ENCODE measurements at places on chromosomes 5 and 9.

DNA sequence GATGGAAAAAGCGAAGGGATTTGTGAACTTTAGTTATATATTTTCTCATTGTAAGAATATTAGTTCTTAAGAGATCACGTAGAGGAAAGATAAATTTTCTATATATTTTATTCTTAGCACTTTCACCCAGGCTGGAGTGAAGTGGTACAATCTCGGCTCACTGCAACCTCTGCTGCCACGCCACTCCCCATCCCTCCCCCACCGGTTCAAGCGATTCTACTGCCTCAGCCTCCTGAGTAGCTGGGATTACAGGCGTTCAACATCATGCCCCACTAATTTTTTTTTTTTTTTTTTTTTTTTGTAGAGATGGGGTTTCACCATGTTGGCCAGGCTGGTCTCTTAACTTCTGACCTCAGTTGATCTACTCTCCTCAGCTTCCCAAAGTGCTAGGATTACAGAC lies 42.6 kb downstream of the RAB24 start:
- no peak for DNase-seq

- no peak for DNase-seq
Observed at GRCh38 chr9:110266795-110267194, 10.5 kb upstream of the TXN start.

GRCh38 chr5:169650701-169651331 lies 13.7 kb downstream of the DOCK2 start:
- peak; percentile 69 for DNase-seq

- DNase-seq, result no peak
Observed at GRCh38 chr5:143980506-143980905, 168.5 kb downstream of the HMHB1 start.

- no peak for DNase-seq
Observed at GRCh38 chr5:32828492-32828891, 117.4 kb downstream of the NPR3 start.

DNA sequence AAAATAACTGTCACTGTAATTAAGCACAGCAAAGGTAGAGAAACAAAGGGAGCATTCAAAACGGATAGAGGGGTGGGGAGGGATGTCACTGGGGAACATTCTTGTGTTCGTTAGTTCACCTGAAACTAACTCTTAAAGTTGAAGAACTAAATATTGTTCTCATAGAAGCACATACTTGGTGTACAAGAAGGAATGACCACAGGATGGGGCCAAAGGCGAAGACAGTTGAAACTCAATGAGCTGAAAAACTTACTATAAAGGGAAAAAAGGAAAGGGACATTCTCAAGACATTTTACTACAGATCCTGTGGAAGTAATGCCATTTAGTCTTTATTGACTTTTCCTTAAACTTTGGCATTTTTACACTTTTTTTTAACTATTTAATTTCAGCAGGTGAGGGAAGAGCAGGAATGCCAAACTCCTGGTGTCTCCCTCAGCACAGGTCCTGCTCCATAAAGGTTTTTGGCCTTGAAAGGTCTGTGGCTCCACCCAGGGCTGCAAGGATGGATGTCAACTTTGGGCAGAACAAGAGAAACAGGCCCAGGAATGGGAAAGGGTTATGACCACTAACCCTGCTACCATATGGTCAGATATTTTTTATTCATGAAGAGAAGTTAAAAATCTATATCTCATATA lies 197.6 kb upstream of the RASA1 start:
- peak; percentile 74 for DNase-seq

- DNase-seq, result no peak
Observed at GRCh38 chr5:139901986-139902385, 106.4 kb downstream of the PSD2 start.

DNA sequence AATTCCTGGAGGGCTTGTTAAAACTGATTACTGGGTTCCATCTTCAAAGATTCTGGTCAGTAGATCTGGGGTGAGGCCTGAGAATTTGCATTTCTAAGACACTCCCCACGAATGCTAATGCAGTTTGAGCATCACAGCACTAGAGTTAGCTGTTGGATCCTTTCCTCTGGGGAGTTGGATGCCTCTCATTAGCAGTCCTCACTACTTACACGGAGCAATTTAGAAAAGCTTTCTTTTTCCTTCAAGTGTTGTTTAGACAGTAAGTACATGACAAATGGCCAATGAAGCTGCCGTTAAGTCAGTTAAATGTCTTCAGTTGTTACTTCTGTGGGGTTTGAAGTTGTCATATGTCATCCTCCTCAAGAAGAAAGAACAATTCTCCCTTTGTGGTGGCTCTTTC lies 74.9 kb upstream of the HMHB1 start:
- no peak for DNase-seq

DNA sequence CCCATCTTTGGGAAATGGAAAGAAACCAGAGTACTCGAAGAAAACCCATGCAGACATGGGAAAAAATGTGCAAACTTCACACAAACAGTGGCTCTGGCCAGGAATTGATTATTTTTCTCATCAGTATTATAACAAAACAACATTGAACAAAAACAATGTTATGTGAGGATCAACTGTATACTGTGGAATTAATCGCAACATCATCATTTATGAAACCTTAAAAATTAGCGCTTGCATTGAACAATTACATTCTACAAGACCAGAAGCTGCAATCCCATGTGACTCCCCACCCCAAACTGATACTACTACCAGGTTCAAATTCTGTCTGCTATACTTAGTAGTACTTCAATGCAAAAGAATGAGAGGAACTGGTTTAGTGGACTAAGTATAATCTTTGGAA lies 390.7 kb upstream of the PIK3R1 start:
- DNase-seq, result no peak

GRCh38 chr5:6043491-6044310 lies 334.6 kb downstream of the MED10 start:
- no peak for DNase-seq

DNA sequence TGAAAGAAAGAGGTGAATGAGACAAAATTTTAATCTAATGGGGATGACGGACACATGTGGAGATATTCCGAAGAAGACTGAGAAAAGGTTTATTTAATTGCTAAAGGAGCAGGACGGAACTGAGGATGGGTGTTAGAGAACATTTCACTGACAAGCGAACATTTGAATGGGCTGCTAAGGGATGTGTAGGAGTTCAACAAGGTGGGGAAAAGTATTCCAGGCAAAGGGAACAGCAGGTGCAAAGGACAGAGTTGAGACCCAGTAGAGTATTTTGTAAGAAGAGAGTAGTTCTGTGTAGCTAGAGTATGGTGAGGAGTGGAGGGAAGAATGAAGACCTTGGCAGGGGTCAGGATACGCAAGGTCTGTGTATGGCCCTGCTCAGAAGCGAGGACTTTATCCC lies 47.4 kb upstream of the FRRS1L start:
- DNase-seq, result no peak

- peak; percentile 61 for DNase-seq
Observed at GRCh38 chr5:77101298-77101697, 14.2 kb upstream of the ZBED3 start.

- DNase-seq, result peak; percentile 66
Observed at GRCh38 chr9:109907400-109907799, 127.4 kb downstream of the PALM2AKAP2 start.

- no peak for DNase-seq
Observed at GRCh38 chr5:66222455-66222854, 78.4 kb downstream of the SREK1 start.

DNA sequence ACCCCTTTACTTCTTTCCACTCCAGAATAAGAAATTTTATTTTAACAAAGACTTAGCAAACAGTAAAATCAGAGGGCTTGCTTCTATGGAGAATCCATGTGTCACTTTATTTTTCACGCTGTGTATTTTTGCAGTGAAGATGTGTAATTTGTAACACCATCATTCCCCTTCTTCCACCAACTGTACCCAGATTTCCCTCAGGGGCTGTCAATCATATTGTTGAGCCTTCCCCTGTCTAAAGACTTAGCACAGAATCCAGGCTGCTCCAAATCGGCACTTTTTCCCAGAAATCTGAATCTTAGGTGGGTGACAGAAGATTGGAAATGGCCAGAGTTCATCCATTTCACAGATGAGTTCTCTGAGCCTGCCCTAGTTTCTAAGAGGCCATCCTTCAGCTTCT lies 115.9 kb downstream of the GNAQ start:
- no peak for DNase-seq

DNA sequence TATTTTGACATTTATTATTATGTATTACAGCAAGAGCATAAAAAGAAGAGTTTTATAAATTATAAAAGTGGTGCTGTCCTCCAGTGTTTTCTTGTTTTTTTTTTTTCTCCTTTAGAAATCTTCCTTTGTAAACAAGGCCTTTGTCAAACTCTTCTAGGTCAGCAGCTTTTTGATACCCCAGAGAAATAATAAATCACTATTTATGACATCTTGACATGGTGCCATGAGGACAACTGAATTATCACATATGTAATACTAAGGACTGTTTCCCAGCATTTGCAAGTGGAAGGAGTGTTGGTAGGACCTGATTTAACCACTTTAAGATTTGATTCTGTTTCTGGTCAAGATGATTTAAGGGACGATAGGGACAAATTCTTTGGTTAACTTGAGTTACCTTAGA lies 4.6 kb downstream of the SMARCA2 start:
- DNase-seq, result no peak

- peak; percentile 83 for DNase-seq
Observed at GRCh38 chr5:137095597-137095996, 403.5 kb downstream of the SPOCK1 start.

GRCh38 chr5:80711938-80712337 lies 57.2 kb upstream of the DHFR start:
- peak; percentile 44 for DNase-seq

DNA sequence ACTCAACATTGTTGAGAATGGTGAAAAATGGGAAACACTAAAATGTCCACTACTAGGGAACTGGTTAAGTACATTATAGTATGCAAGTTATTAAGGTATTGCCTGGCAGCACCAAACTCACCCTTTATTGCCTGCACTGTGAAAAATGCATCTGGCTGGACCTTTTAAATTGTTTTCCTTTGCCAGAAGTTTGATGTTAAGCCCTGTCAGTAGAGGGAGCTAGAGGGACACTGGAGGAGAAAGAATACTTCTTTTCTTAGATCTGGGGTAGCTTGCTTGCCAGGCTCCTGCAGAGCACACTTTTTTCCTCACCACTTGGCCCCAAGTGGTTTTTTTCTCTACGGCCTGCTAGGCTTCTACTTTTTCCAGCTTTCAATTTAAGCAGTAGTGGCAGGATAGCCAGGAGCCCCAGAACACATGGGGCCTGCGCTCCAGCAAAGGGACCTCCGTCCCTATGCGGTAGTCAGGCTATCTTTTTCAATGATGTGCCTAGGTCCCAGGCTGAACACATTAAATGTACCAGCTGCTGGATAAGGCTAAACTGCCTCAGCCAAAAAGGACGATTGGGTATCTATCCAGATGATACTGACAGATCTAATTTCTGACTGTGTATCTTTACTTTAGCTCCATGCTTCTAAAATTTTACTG lies 8.0 kb upstream of the HABP4 start:
- DNase-seq, result peak; percentile 58

Data from kidney tubule cell (primary cell).